ENCODE measurements at places on chromosomes 12 and 14. TPM values are rescaled to one million over a fixed set of nuclear protein-coding genes. Genes with fewer than 3 reads are reported as not detected.

GRCh38 chr14:75334549-75335051, 56.0 kb downstream of the FOS start:
- no peak for DNase-seq
- H3K27ac ChIP-seq: peak overlapping the region; percentile 55
- H3K36me3 ChIP-seq: no peaks in the 10 kb centered on the region
- no peaks in the 10 kb centered on the region for H3K27me3 ChIP-seq
- H3K4me3 ChIP-seq: no peak overlapping the region
- peaks cover 15% of the 10 kb centered on the region for H3K4me1 ChIP-seq

Gene BHLHE41
- total RNA-seq: 14.6 TPM

DNA sequence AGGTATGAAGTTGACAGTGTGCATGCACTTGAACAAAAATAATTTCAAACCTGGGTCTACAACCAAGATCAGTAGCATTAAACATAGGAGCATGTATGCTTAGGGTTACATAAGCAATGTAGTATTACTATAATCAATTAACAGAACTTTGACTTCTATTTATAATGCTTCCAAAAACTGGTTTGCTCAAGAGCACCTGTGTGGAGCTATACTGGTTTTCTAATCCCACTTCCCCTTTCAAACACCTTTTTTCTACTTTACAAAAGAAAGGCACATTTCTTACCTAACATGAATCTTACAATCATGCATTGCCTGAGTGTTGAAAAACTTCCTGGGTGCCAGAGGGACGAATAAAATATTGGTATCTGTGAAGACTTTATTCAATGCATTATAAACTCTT, 72.7 kb downstream of the EFCAB11 start:
- DNase-seq: no peak
- no peaks in the 10 kb centered on the region for H3K36me3 ChIP-seq
- H3K4me1 ChIP-seq: no peaks in the 10 kb centered on the region
- no peak overlapping the region for H3K27ac ChIP-seq
- no peak overlapping the region for H3K4me3 ChIP-seq

DNA sequence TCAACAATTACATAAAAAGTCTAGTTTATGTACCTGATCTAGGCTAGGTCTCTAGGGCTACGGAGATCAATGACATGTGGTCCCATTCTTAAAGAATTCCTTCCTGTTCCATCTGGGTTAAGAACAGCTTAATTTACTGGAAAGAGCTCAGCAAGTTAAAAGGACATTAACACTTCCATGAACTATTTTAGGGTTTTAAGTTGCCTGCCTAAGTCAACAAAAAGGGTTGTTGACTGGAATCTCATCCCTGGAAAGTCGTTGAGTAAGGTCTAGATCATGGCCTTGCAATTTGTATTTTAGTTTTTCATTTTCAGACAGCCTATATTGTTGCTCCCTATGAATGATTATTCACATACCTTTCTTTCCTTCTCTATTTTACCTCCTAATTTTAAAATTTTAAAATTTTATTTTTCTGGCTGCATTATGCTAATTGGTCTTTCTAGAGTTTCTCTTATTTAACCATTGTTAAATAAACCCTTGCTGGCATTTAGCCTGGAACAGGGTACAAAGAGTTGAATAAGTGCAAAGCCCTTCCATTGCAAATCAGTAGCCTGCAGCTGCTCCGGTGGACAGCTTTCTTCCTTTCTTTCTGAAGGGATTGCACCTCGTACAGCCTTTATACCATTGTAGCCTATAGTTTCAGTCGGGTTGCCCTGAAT, 66.3 kb downstream of the VRK1 start:
- no peaks in the 10 kb centered on the region for H3K4me1 ChIP-seq
- no peak overlapping the region for H3K4me3 ChIP-seq
- H3K36me3 ChIP-seq: no peaks in the 10 kb centered on the region
- no peak overlapping the region for H3K27ac ChIP-seq

Measured in esophagus muscularis mucosa (tissue), 4 donors.